ENCODE measurements at places on chromosomes 12 and 14.

GRCh38 chr12:5010151-5010550, 33.5 kb upstream of the KCNA5 start:
- no peak for DNase-seq

DNA sequence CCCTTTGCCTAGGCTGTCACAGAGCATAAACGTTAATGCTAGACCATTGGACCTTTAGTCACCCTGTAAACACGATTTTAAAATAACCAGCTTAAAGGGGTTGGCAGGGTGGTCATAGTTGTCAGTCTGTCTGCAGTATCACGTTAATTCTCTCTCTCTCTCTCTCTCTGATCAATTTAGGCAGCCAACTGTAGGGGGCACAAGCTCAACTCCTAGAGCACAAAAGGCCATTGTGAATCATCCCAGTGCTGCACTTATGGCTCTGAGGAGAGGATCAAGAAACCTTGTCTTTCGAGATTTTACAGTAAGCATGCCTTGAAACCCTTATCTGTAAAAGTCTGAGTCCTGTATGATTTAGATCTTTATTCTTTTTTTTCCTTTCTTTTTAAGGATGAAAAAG, 97.1 kb downstream of the SCAF11 start:
- no peak for DNase-seq

GRCh38 chr14:71336489-71337192, 429.4 kb downstream of the PCNX1 start:
- no peak for DNase-seq

DNA sequence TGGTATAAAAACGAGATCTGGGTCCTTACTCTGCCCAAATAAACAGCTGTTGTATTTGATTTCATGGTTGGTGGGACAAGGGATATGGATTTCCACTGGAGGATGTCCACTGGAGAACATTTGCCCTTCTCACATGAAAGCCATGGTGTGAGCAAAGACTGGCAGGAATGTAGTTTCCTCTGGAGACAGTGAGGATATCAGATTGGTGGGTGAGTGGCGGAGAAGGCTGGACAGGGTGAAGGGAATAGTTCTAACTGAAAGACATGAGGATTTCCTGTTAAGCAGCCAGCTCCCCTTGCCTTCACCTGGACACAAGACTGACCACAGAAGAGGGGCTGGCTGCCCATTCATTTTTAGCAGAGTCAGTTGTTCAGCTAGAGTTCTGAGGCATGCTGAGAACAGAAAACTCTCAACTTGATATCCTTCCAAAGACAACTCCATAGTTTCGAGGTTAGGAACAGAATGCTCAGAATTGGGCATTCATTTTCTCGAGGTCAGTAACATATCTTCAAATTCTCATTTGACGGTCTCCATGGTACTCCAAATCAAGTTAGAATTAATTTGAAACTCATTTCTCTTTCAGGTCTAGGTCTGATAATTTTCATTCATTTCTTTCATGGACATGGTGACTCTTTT, 365.7 kb downstream of the LRIG3 start:
- DNase-seq: no peak

DNA sequence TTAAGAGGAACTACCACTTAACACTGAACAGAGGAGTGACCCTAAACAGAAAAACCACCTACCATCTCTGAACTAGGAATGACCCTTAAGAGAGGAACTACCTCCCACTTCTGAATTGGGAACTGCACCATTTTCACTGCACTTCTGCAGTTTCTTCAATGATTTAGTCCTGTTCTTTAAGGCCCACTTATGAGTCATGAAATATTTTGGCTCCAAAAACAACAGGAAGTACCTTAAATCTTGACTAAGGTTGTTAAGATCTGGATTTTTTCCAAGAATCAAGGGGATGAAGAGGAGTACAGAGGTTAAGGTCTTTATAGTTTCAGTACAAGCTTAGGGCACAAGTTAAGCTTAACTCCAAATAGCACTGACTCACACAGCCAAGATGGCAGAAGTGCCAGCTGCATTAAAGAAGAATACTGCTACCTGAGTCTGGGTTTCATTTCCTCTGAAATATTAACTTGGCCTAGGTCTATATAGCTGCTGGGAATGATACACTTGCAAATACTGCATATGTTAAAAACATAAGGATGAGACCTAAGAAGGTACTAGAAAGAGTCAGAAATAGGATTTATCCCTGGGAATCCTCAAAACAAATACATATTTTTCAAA, 4.2 kb downstream of the NPC2 start:
- no peak for DNase-seq

DNA sequence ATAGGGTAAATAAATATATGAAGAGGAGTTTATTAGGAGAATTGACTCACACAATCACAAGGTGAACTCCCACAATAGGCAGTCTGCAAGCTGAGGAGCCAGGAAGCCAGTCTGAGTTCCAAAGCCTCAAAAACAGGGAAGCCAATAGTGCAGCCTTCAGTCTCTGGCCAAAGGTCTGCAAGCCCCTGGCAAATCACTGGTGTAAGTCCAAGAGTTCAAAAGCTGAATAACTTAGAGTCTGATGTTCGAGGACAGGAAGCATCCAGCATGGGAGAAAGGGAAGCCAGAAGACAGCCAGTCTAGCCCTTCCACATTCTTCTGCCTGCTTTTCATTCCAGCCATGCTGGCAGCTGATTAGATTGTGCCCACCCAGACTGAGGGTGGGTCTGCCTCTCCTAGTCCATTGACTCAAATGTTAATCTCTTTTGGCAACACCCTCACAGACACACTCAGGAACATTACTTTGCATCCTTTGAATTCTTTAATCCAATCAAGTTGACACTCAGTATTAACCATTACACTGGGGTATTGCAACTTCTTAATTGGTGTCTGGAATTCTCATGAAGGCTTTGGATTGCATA, 736.5 kb upstream of the LMO3 start:
- DNase-seq: no peak

DNA sequence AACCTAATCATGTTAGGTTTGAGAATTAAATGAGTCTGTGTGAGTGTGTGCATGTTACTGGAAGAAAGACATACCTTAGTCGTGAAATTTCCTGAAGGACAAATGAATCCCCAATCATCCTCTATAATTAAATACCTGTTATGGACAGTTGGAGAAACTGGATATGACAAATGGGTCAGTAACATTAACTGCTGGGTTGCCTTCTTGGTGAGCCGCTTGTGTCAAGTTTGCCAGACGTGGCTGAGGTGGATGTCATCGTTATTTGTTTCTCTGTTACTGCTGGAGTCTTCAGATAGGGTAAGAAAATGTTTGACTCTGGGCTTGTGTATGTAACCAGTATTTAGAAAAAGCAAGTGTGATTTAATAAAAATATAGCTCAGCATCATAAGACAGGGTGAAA, 131.6 kb downstream of the CAND1 start:
- DNase-seq: no peak

GRCh38 chr12:111222027-111222414, 146.9 kb downstream of the PHETA1 start:
- DNase-seq: no peak

DNA sequence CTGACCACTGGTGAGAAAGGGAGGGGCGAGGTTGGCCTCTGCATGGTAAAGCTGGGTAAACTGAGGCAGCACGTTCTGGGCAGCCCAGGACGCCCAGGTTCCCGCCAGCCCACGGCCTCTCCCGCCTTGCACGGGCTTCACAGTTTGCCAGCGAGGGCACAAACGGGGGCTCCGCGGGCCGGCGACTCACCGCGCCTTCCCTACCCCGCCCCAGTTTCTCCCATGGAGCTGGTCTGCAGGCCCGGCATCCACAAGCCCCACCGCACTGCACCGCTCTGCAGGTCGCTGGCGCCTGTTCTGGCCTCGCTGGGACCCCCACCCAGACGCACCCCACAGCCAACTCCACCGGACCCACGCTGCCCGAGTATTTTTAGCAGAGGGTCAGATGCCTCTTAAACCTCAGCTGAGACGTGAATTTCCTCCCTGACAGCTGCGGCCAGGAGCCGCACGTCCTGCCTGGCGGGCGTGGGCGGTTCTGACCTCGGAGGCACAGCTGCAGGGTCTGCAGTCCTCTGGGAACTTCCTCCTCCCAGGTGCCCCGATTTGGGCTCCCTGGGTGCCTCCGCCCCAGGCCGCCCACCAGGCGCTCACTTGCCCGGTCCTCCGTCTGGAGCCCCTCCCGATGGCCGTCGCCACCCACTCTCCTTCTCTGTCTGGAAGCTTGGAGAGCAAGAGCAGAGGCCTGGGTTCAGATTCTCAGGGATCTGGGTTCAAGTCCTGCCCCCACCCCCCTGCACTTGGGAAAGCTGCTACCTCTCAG, 29.5 kb upstream of the INF2 start:
- DNase-seq: no peak

DNA sequence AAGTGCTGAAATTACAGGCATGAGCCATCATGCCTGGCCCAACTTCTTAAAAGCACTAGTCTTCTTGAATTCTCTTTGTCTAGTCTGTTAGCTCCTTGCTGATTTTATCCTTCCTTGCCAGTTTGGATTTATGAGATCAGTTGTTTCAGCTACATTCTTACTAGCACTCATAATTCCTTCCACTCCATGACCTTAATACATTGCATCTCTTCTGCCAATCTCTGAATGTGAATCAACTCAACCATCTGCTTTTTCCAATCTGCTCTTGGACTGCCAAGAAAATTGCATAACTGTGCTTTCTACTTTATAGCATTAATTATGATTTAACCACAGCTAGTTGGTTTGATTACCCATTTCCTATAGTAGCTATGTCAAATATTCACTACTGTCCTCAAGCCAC, 14.9 kb upstream of the HEATR5A start:
- no peak for DNase-seq

DNA sequence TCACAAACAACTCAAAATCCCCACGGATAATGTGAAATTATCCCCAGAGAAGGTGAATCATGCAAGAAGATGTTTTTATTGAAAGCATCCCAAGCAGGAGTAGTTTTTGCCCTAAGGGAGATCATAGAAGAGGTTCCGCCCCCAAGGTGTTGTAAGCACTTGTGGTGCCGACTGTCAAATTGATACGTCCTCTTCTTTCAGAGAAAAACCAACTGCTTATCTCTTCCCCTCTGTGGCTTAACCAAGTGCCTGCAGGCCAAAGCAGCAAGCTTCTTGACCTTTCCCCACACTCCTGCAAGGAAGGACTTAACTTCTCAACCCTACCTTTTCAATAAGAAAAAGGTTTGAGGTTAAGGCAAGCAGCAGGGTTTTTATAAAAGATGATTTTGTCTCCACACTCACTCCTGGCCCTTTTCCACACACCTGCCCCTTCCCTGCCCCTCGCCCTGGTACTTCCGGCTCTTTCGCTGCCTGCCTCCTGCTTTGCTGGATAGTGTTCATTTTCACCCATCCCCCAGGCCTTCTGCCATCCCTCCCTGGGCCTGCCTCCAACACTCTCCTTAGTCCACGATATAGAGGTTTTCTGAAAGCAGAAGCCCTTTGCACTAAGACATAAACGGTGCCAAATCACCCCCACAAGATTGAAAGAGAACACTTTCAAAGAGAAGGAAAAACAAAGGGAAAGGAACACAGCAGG, 114.5 kb downstream of the EGLN3 start:
- DNase-seq: no peak

GRCh38 chr12:76241371-76241770, 106.8 kb downstream of the BBS10 start:
- no peak for DNase-seq

DNA sequence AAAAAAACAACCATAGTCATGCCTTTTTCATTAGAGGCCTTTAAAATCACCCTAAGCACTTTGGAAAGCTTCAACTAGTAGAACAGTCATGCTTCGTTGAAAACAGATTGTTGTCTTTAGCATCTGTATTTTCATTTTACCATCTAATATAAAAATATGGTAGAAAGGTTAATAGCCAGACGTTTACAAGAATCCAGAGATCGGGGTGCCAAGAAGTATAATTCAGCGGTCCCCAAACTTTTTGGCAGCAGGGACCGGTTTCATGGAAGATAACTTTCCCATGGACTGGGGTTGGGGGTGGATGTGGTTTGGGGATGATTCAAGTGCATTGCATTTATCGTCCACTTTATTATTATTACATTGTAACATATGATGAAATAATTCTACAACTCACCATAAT, 138.4 kb downstream of the GLT1D1 start:
- no peak for DNase-seq

All from prostate gland (tissue), 2 donors.